ENCODE measurements at places on chromosomes 1 and 21.

GRCh38 chr1:77624102-77624501 lies 58.4 kb downstream of the ZZZ3 start:
- DNase-seq = no peak

- DNase-seq = no peak
These were observed 214.5 kb downstream of the SMYD3 start for GRCh38 chr1:246292571-246292970.

- no peak for DNase-seq
These were observed 45.5 kb upstream of the RBM15 start for GRCh38 chr1:110293601-110294104.

GRCh38 chr1:243525085-243525487 lies 269.2 kb downstream of the SDCCAG8 start:
- DNase-seq = no peak

GRCh38 chr1:234666761-234667160 lies 56.8 kb upstream of the IRF2BP2 start:
- DNase-seq = no peak

GRCh38 chr1:168623003-168623828 lies 46.8 kb downstream of the XCL1 start:
- no peak for DNase-seq

- DNase-seq = no peak
These were observed 134.6 kb upstream of the ARHGEF16 start for GRCh38 chr1:3319874-3320245.

DNA sequence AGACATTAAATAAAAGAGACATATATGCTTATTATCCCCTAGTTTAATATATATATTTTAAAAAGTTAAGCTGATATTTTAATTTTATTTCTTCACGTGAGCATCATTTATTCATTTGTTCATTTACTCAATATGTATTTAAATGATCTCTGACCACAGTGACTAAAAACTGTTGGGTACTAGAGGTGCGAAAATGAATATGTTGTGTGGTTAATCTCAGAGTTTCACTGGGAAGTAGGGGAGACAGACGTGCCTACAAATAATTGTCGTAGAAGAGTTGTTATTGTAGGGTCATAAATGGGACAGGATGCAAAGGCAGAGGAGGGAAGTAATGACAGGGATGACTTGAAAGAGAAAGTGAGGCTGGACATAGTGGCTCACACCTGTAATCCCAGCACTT lies 213.0 kb upstream of the CACYBP start:
- no peak for DNase-seq

GRCh38 chr1:84688463-84689061 lies 1.7 kb downstream of the SSX2IP start:
- no peak for DNase-seq

DNA sequence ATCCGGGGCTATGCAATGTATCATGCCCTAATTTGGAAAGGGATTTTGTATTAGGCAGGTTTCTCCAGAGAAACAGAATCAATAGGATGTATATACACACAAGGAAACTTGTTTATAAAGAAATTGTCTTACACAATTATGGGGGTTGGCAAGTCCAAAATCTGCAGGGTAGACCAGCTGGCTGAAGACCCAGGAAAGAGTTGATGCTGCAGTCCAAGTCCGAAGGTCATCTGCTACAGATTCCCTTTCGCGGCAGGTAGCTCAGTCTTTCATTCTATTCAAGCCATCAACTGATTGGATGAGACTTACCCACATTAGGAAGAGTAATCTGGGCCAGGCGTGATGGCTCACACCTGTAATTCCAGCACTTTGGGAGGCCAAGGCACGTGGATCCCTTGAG lies 54.6 kb upstream of the CXADR start:
- no peak for DNase-seq

DNA sequence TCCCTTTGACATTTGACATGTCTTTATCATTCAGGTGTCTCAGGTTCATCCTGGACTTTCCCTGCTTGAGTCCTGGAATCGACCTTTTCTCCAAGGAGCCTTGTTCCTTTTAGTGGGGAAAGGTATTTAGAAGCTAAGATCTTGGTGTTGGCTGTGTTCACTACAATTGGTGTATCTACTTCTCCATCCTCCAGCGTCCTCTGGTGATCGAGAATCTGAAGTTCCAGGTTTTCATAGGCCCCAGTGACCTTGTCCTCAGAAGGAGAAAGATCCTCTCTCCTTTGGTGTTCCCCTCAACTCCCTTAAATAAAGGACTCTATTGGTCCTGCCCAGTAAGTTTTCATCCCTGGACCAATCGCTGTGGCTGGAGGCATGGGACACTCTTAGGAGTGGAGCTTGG lies 22.1 kb downstream of the MROH7 start:
- no peak for DNase-seq

DNA sequence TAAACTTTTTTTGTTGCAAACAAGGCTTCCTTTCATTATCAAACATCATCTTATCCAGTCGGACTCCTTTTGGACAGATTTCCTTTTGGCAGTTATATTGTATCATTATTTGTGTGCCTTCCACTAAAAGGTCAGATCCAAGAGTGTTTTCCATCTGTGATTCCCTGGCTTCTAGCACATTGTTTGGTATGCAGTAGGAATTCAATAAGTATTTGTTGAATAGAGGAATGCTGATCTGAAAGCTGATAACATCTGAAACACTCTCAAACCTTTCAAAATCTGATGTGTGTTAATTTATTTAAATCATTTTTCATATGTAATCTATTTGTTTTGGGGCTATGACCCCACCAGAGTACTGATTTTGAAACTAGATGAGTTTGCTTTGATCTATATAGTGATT lies 39.0 kb downstream of the NDC1 start:
- DNase-seq = no peak

DNA sequence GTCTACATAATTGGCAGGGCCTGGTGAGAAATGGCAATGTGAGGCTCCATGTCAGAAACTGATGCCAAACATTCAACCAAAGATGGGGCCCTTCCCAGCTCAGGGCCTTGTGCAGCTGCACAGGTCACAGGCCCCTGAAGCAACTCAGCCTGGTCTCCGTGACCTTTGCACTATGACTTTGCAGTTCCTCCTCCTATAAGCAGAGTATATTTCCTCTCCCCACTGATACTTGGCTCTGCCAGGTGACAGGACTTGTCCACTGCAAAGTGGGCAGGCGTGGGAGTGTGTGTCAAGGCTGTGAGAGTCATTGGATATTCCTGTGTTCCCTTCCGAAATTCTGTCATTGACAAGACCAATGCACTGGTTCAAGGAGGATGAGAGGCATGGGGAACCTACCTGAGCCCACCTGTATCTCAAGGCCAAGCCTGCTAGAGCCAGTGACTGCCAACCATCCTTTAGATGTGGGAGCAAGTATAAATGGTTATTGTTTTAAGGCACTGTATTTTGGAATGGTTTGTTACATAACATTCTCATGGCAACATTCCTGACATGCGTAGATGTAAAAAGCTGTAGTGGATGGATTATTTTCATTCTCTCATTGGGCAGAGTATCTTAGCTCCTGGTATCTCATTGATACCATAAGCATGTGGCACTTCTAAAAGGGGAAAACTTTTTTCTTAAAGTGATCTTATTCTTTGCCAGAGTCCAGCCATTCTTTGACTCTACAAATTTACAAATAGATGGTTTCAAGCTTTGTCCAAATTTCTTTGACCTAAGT lies 75.2 kb downstream of the CNIH3 start:
- no peak for DNase-seq

- no peak for DNase-seq
These were observed 7.7 kb upstream of the CLCA1 start for GRCh38 chr1:86460998-86461397.

DNA sequence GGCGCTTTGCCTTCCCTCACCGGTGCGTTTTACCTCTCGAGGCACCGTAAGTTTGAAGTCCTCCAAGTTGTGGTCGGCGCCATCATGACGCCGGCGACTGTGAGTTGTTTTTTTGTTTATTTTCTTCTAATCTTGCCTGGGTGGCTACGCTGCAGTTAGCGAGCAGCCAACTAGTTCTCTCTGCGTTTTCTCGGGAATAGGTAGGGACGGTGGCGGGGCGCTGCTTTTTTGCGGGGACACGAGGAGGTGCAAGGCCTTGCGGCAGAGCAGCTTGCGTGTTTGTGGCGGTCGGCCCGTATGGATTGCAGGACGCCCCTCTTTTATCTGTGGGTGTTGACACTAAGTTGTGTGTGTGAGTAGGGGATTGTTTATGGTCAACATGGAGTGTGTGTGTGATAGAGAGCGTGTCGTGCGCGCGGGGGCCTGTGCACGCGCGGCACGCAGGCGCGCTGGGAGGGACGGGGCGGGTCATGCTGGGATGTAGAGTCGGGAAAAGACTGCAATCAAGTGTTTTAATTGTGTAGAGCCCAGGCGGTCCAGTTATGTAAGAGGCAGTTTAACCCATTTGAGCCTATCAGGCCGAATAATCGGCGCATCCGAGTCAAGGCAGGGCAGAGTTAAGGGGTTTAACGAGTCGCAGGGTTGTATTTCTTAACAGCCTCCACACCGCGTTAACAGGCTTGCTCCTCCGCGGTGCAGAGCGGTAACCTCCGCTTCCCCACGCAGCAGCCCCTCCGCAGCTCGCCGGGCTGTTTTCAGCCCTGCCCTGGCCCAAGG lies 1.2 kb upstream of the NEGR1 start:
- DNase-seq = peak; percentile 1

GRCh38 chr1:29181413-29182225 lies at the start of gene SRSF4:
TSS of gene SRSF4 (minus strand) at chr1:29181900. CDS start at chr1:29181752, 148 bp downstream.
- DNase-seq = peak; percentile 95

DNA sequence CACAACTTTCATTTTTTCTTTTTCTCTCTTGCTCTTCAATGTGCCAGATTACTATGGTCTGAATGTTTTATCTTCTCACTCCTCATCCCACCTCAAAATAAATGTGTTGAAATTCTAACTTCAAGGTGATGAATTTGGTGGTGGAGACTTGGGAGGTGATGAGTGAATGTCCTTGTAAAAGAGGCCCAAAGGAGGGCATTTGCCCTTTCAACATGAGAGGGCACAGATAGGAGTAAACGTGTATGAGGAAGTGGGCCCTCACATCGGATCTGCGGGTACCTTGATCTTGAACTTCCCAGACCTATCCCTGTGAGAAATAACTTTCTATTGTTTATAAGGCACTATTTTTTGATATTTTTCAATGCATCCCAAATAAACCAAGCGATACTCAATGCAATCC lies 412.3 kb upstream of the ADGRL2 start:
- DNase-seq = no peak

GRCh38 chr1:209207701-209208286 lies 375.7 kb upstream of the CAMK1G start:
- no peak for DNase-seq

DNA sequence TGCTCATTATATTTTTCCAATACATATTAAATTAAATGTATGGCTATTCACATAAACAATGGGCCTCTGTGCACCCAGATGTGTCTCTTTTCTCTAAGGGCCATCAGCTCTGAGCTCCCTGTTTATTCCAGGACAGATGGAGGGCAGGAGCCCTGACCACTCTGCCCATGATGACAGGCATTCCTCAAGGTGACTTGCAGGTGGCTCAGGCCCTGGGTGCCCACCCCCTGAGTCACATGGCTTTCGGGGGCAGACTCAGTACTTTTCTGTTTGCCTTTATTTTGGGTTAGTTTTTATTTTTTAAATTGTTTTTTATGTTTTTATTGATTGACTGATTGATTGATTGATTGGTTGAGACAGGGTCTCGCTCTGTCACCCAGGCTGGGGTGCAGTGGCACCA lies 6.4 kb upstream of the LRP8 start:
- no peak for DNase-seq

DNA sequence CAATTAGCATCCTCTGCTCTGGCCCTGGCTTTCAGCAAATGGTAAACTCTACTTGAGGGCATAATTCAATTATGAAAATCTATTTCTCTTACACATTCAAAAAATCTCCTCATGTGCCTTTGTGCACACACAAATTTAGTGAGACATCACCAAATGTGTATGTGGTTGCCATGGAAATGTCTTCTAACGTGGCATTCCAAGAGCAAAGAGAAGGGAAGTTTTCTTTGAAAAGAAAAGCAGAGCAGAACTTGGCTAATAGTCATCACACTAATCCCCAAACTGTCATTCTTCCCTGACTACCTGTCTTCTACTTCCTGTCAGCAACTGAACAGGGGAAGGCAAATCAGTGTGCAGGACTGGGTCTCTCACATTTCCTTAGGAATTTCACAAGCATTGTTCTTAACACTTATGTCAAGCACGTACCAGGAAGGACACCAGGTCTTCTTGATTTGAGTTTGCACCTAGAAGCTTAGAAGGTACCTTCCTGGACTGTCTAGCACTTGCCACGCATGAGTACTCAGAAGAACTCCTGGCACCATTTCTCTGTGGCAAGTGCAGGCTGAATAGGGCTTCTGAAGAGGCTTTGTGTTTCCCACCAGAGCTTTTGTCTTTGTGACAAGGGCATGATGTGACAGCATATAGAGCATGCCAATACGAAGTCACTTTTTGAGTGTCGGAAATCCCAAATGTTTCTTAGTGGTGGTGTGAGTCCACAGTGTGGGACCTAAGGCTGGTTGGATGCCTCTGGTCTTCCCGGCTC lies 32.3 kb downstream of the MAN1C1 start:
- DNase-seq = no peak

DNA sequence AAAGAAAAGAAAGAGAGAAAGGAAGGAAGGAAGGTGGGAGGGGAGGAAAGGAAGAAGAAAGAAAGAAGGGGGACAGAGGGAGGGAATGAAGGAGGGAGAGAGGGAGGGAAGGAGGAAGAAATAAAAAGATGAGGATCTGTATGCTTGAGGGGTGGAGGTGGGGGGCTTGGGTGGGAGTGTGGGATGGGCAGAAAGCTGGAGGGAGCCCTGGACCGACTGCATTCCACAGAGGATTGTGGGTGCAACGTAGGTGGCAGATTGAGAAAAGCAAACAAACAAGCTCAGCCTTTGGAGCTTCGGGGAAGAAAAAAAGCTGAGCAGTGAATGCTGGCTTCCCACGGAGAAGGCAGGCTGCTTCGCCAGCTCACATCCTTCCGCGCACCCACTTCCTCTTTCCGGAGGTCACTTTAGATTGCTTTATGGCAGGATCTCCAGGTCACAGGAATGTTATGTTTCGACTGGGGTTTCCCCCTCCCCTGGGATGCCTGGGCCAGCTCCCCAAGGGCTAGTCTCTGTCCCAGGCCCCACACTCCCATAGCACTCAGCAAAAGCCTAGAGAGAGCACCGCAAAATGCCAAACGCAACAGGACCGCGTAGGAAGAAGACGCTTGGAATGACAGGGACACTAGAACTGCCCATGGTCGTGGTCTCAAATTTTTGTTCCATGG lies 20.7 kb upstream of the LGALS8 start:
- no peak for DNase-seq

DNA sequence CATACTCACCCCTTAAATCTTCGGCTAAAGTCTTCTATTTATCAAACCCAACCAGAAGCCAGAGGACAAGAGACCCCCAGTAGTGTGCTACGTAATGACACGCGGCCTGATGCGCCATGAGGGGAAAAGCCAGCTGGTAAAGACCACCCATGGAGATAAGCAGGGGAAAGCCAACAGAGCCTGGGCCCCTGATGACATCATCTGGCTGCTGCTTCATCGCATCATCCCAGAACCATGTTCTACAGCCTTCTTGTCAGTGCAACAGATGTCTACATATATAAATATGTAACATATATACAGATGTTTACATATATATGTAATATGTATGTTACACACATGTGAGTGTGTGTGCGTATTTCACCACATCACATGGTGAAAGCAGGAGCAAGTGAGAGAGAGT lies 81.7 kb upstream of the VANGL1 start:
- DNase-seq = no peak

GRCh38 chr1:228463559-228464455 lies 23.4 kb upstream of the RNF187 start:
- no peak for DNase-seq

Data from stimulated activated CD4-positive, alpha-beta T cell treated with anti-CD3 and anti-CD28 coated beads, TNF-alpha, amount 100 ng/mL, for 1 hour (primary cell).